Ascending aorta (tissue), 2 donors: ENCODE measurements at places on chromosomes 1 and 21.

DNA sequence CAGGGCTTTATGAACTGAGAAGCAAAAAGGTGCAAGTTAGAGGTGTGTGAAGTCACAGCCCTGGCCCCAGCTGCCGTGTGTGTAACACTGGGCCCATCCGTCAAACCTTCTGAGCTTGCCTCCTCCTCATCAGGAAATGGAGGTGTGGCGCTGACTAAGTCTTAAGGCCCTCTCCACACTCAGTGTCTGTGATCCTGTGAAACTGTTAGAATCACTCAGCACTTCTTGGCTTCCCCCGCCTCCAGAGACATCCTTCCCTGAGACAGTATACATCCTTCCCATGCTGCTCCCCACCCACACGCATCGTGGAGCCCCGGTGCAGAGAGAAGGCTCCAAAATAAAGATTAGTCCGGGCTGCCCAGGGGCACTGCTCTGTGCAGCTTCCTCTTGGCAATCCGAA is 33.3 kb downstream of the LRP8 start:
- no peak for DNase-seq

GRCh38 chr1:36764798-36765197 is 269.5 kb downstream of the GRIK3 start:
- DNase-seq = no peak

GRCh38 chr1:205306929-205307566 is 14.5 kb downstream of the NUAK2 start:
- no peak for DNase-seq

DNA sequence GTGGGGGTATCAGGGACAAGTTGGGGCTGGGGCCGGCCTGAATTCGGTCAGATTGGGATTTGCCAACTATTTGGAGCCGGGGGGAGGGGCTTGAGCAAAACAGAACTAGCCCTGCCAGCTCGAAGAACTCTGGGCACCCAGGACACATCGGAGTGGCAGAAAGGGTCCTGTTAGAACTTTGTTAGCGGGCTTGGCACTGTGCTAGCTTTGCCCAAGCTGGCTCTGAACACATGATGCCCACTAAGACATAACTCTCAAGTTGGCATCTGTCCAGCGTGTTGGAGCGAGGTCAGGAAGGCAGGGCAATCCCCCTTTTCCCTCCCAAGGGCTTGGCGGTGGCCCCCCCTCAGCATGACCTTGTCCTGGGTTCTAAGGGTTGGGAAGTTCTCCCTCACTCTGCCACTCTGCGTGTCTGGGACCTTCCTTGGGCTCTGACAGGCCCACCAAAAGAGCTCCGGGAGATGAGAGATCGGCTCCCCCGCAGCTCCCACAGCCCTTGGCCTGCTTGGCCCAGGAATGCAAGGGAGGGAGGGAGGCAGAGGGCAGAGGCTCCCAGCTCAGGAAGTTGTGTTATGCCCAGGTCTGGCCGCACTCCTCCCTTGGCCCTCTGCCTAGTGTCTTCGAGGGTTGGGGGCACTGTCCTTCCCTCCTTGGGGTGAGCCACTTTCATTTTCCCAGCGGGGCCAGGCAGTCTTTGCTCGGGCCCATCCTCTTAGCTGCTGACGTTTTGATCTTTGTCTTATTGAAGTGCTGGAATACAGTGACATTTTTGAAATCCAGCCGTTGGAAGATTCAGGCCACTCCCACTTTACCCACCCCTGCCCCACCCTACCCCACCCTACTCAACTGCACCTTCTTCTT is 1.2 kb downstream of the LMNA start:
- DNase-seq = no peak

- no peak for DNase-seq
Observed at GRCh38 chr1:170503665-170504064, 28.3 kb upstream of the GORAB start.

DNA sequence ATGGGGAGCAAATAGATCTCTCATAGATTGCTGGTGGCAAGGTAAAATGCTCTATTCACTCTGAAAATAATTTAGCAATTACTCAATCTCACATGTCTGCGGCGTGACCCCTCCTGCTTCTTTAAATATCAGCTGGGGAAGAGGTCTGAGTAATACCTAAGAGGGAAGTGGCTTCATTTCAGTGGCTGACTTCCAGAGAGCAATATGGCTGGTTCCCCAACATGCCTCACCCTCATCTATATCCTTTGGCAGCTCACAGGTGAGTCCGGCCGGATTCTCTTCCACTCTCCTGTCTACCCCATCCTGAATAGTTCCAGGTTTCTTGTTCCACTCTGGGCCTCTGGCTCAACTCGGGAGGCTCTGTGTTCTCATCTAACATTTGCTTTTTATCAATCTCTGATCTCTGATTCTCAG is at the start of gene SLAMF7:
Gene SLAMF7, plus strand, starts transcription at position 150 of the 414 bp plus-strand sequence. Its CDS starts 55 bp downstream, at position 205.
- DNase-seq = no peak

DNA sequence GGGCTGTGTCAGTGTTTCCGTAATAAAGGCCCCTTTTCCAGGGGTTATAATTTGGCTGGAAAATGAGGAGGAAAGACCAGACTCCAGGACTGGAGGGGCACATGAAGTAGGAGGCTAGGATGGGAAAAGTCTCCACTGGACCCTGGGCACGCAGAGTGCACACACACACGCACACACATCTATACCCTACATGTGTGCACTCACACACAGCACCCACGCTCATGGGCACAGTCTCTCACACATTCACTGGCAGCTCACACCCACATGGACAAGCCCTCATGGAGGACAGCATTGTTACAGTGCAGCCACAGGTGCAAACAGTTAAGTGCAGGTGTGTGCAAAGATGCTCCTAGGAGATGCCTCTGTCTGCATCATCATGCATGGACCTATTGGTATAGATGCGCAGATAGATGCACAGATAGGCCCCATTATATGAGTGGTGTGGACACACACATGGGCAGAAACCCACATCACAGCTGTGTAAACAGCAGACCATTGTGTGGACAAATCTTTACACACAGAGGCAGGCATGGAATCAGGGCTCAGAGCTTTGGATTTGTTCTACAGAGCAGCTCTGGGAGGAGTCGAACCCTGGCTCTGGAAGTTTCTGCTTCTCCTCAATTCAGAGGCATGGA is 9.1 kb upstream of the RUNX3 start:
- no peak for DNase-seq

GRCh38 chr1:187264995-187265602 is 436.4 kb downstream of the PLA2G4A start:
- DNase-seq = no peak

DNA sequence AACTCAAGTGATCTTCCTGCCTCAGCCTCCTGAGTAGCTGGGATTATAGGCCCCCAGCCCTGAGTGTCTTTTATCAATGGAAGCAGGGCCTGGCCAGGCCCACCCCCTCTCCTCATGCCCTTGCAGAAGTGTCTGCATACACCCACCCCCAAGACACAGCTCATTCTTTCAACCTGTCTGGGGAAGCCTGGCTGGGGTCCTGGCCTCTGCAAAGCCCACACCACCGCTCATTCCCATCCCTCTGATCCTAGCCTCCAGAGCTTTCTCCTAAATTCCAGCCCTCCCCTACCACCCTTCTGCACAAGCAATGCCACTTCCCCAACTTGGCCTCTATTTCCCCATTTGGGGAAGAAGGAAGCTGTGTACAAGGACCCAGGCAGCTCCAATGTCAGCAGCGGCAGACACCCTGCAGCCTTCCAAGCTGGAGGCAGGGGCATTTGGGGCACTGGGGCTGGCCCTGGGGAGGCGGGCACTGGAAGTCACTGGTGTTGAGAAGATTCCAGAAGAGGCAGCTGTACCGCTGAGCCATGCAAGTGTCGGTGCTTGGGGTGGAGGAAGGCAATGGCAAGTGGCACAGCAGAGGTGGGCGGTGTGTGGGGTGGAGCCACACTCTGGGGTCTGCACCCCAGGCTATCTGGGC is 33.7 kb upstream of the ARF1 start:
- no peak for DNase-seq

GRCh38 chr1:228226141-228226874 is 18.5 kb downstream of the OBSCN start:
- DNase-seq = no peak
